ENCODE measurements at places on chromosomes 11 and 22.
A peak's percentile ranks its signal among the peaks of the same experiment; 100 is the strongest.

DNA sequence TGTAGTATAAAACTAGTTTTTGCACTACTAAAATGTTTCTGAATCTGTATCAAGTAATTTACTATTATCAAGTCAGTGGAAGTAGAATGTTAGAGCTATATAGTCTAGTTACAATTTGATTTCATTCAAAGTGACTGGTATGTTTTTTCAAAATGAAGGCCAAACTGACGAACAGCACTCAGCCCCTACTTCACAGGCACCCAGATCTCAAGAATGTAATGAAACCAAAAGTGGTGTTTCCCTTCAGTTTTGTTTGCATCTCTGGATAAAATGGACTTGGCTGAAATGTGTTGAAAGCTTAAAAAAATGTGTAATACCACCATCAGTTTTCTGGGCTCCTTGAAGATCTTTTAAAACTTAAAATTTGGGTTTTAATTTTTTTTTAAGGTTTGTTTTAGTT, 46.4 kb downstream of the QSER1 start:
- DNase-seq = no peak

GRCh38 chr11:18615628-18616392, 16.2 kb downstream of the MISFA start:
- no peak for DNase-seq

- no peak for DNase-seq
Observed at GRCh38 chr22:31942091-31942490, 2.2 kb upstream of the YWHAH start.

GRCh38 chr22:27218012-27218920, 560.9 kb downstream of the MIAT start:
- DNase-seq = no peak

- DNase-seq = peak; percentile 14
Observed at GRCh38 chr11:17230867-17231851, 23.4 kb upstream of the PIK3C2A start.

- DNase-seq = no peak
Observed at GRCh38 chr11:124340142-124340447, 20.1 kb upstream of the OR8D2 start.

GRCh38 chr11:64990222-64990923, 6.4 kb downstream of the BATF2 start:
- DNase-seq = no peak

GRCh38 chr22:17878941-17879340, 104.7 kb upstream of the BID start:
- DNase-seq = no peak

DNA sequence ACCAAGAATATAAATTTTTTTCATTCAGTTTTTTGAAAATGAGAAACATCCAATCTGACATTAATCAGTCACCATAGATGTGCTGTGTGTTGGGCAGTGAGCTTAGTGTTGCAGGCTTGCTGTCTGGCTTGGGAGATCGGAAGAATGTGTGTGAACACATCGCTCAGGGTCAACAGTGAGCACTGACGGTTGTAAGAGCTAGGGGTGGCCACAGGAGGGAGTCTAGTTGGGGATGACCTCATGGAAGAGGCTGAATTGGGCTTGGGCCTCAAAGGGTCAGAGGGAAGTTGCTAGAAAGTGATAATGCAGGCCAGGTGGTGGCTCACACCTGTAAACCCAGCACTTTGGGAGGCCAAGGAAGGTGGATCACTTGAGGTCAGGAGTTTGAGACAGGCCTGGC, 375.4 kb downstream of the DDX10 start:
- DNase-seq = no peak

Data from activated gamma-delta T cell treated with anti-CD3 and anti-CD28 coated beads, Interleukin-2, amount 50 U/mL, for 16 hours (primary cell).